Stimulated activated CD8-positive, alpha-beta memory T cell treated with anti-CD3 and anti-CD28 coated beads, Interleukin-4, amount 100 ng/mL, for 1 hour (primary cell): ENCODE measurements at places on chromosomes 11 and 22.

DNA sequence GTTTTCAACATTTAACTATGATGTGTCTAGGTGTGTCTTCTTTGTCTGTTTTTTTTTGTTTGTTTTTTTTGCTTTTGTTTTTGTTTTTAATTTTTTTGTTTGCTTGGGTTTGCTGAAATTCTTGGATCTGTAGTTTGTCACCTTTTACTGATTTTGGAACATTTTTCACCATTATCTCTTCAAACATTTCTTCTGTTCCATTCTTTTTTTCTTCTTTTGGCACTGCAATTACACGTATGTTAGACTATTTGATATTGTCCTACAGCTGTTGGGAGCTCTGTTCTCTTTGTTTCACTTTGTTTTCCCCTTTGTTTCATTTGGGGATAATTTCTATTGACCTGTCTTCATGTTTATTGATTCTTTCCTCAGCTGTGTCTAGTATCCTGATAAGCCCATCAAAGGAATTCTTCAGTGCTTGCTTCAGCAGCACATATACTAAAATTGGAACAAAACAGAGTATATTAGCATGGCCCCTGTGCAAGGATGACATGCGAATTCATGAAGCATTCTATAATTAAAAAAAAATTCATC is 60.8 kb downstream of the KREMEN1 start:
- no peak for DNase-seq

GRCh38 chr11:86800960-86801272 is 574 bp downstream of the PRSS23 start:
- DNase-seq: no peak

DNA sequence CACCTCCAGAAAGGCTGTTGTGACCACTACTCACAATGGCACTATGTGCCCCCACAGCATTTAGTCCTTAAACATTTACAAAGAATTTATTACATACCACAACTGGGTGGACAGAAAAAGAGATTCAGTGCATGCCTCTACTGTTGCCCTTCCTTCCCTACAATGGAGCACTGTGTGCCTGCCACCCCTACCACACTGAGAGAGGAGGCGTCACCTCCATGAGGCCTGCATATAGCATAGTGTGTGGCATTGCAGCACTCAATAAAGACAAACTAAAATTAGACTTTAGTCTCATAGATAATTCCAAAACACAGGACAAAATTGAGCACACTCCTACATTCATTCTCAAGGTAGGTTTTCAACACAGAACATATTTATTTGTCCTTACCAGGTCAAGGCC is 25.8 kb downstream of the THAP12 start:
- DNase-seq: no peak

- DNase-seq: no peak
Observed at GRCh38 chr22:46087816-46088277, 62.5 kb upstream of the PPARA start.

- no peak for DNase-seq
Observed at GRCh38 chr22:37803639-37804351, 3.9 kb upstream of the GCAT start.

DNA sequence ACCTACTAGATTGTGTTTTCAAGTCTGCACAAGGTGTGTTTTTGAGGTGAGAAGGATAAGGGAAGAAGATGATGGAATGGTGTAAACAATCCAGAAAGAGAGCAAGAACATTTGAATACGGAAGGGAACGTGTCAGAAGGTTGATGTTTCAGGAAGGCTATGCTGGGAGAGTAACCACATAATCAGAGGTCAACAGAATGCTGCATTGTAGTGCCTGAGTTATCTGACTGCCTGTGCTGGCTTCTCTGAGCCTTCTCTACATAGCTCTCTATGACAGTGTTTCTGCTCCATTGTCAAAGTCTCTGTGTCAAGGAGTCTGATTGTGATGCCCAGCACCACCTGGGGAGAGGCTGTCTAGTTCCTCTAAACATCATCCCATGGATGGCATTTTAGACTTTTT is 74.1 kb downstream of the CYB5R2 start:
- DNase-seq: no peak

DNA sequence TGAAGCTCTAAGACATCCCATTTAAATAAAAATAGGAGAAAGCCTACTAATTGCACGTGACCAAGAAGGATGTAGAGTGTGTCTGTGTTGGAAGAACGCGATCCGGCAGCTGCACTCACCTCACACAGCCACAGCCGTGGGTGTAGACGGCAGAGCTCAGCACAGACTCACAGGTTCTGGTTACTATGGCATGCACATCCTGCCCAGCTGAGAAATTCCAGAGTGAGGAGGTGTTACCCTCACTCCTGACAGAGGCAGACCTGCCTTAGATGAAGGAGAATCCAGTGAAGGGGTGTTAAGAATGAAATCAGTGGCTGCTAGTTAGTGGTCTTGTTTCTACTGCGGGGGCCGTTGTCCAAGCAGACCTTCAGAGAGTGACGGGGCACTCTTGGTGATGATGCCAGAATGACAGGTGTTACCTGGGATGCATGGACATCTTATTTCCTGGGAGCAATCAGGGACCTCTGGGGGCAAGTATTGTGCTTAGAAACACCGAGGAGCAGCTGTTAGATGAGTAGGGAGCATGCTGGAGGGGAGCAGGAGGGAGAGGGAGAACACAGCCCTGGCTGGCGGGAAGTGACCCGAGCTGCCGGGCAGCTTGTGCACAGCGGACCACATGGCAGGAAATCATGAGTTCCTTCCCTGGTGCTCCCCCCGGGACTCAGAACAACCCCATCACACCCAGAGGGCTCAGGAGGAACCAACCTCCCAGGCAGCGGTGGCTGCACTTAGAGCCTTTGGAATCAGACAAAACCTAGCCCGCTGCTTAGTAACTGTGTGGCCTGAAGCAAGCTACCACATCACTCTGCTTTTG is 12.3 kb downstream of the KCNJ5 start:
- no peak for DNase-seq

GRCh38 chr11:73389134-73389525 is 12.9 kb downstream of the RELT start:
- no peak for DNase-seq

GRCh38 chr22:32722441-32722840 is 79.1 kb upstream of the TIMP3 start:
- DNase-seq: no peak

DNA sequence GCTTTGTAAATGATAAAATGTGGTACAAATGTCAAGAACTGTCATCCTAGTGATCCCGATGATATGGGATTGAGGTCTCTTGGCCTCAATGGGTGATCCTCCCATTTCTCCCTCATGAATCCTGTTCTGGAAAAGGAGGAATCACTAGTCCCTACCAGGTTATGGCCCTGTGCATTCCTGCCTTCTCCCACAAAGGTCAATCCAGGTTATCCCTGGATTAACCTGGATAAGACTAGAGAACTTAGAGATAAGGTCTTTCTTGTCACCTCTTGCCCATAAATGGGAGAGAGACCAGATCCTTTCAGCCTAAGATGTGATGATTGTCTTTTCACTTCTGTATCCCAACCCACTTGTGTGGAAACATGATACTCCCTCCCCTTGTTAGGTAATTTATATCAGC is 396.7 kb downstream of the BUD13 start:
- DNase-seq: no peak

DNA sequence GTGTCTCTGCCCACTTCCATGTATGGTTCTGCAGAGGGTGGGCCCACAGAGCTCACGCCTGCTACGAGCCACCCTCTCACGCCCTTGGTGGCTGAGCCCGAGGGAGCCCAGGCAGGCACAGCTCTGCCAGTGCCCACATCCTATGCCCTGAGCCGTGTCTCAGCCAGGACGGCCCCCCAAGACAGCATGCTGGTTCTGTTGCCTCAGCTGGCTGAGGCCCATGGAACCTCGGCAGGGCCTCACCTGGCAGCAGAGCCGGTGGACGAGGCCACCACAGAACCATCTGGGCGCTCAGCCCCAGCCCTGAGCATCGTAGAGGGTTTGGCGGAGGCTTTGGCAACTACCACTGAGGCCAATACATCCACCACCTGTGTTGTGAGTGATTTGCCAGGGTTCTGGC is 64.0 kb downstream of the OTOG start:
- DNase-seq: no peak

GRCh38 chr11:34916843-34917770 is 689 bp downstream of the PDHX start:
- DNase-seq: peak; percentile 8

- no peak for DNase-seq
Observed at GRCh38 chr11:95453616-95454171, 222.7 kb upstream of the SESN3 start.

- no peak for DNase-seq
Observed at GRCh38 chr22:44132724-44133123, 48.0 kb upstream of the PARVG start.

DNA sequence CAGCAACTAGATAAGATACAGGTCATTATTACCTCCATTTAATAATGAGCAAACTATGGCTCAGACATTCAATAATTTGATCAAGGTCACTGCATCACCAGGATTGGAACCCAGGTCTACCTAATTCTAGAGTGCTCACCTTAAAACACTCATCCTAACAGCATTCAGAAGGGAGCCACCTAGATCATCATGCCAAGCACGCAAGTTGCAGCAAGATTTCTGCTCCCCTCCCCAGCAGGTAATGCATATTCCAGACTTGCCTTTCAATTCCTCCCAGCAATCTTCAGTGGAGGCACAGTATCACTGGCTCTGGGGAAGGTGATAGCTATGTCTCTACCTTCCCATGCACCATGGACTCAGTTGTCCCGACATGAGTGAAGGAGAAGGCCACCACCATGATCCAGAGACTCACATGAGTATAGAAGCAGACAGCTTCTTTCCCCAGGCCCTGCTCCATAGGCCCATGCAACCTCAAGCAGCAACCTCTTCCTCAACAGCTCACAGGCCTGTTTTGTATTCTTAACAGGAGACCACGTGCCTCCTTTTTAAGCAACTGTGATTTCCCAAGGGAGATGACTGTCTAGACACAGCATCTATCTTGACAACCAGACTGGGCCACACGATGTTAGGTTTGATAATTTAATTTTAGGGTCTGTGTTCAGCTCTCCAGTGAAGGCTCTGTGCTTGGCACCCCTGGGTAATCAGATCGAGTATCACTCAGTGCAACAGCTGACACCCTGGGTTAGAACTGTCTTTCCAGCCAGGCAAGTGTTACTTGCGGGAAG is 36.4 kb downstream of the RAB30 start:
- no peak for DNase-seq

DNA sequence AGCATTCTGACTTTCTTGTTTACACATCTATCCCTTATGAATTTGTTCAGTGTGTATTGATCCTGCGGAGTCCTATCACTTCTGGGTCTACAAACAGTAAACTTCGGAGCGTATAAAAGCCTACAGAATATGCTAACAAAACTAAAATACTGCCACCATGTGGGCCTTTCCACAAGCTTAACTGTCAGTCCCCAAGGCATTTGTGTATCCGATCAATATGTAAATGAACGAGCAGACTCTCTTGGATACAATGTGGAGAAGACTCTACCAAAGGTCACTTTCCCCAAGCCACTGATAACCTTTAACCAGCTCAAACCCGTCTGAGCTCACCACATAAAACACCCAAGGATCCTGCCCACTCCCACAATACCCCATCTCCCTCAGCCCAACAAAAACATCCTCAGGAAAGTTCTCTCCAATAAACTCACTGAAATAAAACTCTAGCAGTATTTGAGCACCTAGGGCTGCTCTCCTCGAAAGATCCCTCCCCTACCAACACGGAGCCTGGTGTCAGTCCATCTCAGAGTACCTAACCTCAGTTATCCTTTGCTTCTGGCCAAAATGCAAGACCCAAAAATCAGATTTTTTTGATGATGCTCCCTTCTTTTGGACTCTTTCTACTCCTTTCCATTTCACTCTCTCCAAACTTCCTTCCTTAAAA is 17.8 kb downstream of the ADA2 start:
- no peak for DNase-seq

DNA sequence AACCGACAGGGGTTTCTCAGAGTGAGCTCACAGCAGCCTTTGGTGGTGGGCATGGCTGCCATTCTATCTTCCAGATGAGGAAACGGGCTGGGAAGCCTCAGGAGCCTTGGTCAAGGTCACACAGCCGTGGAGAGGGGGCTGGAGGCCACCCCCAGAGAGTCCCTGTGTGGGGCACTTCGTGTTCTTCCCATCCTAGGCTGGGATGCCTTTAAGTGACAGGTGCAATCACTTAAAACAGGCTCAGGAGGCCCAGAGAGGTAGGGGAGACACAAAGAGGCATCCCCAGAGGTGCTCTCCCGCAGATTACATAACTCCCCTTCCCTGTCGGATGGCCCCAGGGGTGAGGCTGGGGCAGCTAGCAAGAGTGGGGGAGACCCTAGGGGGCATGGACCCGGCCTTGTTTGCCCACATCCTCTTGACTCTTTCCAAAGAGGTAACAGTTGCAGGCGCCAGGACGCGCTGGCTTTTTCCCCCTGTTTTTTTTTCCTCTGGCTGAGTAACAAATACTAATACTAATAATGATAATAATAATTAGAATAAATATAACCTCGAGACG is 17.5 kb upstream of the SHISAL1 start:
- DNase-seq: no peak

GRCh38 chr11:120564573-120565311 is 53.2 kb downstream of the GRIK4 start:
- no peak for DNase-seq

GRCh38 chr22:45218976-45219375 is 21.7 kb downstream of the KIAA0930 start:
- no peak for DNase-seq

DNA sequence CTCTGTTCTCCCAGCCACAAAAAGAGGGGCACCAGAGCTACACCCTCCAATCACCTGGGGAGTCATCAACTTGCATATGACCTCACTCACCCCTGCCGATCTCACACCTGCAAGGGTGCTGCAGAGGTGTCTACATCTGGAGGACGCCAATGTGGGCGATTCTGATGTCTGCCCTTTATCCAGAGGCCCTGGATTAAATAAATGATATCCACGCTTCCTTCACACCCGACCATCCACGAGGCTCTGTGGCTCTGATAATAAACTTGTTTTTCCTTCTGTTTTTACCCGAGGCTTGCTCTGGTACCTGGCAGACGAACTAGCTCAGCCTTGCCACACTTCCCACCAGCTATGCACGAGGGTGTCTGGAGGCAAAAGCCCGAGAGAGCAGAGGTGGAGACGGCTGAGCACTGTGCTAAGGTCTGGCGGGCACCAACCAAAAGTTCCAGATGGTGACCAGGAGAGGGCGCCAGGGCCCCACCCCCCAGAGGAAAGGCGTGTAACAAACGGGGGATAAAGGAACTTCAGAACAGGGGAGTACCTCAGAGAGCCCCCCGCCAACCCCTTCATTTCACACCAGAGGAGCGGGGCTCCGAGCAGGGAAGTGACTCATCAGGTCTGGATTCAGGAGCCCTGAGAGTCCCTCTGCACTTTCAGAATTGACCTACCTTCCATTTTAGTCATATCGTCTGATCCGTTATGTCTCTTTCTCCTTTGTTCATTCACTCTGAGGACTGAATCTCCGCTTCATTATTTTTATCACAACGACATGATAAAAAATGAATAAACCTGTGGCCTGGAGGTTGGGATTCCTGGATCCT is 13.5 kb downstream of the SCN3B start:
- DNase-seq: peak; percentile 5
